ENCODE measurements at places on chromosomes 2 and 18.

DNA sequence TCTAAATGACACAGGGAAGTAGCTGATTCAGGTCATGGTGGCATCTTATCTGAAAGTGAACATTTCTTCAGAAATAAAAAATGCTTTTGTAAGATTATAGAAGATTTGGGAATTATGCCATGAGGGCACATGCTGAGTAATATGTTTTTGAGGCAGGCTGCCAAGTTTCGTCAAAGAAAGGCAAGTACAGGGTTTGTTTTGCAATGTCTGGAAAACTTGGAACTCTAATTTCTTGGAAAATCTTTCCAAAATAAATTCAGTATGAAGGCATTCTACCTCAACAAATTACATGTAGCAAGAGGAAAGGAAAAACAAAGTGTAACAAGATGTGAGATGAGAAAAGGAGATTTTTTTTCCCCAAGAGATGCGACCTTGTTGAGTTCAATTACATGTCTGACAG is 167.7 kb downstream of the PLCL1 start:
- DNase-seq = peak; percentile 50

- no peak for DNase-seq
Observed at GRCh38 chr2:60735496-60736250, 20.4 kb upstream of the PAPOLG start.

DNA sequence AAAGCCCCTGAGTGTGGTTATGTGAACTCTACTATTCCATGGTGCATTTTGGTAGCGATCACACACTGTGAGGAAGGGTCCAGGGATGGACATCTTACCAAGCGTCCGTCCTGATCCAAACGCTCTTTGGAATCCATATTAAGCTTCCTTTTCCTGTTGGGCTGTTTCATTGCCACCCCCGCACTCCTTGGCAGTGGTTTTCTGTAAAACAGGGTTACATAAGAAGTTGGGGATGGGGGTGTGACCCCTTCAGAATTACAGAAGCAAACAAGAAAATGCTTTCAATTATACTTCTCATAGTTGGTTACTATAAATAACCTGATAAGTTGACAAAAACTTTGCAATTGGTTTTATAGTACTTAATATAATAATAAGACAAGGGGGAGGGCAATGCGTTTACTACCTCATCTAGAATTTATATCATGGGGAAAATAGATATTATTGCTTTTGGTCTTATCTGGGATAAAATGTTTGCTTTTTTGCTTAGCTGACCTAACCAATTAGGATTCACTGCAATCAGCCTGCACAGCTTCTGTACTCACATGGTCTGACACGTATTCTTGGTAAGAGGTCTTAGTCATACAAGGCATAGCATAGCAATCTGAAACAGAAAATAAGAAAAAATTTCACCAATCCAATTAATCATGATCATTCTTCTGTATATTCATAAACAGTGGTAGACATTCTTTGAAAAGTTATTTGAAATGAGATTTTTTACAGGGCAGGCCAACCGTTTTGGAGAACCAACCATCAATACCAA is 103.1 kb downstream of the L3MBTL4 start:
- DNase-seq = no peak

DNA sequence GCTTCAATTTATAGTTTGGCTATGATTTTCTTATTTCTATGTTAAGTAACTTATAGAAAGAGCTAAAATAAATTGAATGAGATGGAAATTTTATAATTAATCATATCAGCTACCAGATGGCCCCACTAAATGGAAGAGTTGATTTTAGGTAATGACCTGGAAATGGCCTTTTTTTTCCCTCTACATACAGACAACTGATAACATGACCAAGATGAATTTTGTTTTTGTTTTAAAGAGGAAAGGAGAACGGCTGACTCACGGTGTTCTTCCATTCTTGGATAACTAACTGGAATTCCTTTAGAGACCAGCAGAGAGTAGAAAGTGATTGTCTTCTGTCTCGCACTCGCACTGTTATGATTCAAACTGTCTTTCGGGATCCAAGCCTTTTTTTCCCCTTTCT is 91.0 kb downstream of the TMEM185B start:
- DNase-seq = peak; percentile 63

DNA sequence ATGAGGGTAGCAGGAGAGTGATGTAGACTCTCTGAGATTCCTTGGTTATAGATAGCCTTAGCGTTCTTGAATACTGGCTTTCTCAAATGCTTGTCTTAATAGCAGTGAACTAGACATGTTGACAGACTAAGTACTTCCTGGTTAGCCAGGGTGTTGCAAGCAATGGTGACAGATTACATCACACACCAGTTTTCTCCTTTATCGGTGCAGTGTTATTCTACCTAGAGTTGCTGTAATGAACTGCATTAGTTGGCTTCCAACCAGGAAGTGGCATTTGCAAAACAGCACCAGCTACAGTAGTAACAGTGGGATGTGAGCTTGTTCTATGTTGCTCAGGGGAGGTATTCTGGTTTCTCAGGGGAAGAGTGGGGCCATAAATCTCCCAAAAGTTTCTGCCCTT is 582.2 kb upstream of the DDX18 start:
- DNase-seq = no peak
